ENCODE measurements at places on chromosomes 6 and 20.

DNA sequence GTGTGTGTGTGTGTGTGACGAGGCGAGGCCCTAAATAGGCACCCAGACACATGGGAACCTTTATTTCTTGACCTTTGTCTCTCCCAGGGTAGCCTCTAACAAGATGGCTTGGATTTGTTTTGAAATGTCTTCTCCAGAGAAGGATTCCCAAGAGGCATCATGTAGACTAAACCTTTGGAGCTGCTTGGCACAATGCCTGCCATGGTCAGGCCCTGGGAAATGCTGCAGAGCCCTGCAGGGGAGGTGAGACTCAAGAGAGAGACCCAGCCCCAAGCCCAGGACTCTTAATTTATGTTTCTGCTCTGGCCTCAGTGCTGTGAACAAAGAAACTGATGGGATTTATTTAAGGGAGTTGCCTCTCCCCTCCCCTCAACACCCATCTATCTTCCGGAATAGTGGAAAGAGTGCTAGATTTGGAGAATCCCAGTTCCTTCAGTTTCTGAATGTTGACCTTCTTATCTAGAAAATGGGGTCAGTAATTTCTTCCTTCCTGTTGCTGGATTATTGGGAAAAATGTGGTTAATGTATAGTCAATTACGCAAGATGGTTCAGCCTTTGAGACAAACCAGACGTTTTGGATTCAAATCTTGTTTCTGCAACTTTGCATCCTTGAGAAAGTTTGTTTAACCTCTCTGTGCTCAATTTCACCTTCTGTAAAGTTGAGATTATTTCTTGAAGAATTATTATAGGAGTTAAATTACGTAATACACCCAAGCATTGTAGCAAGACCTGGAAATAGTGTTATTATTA, 434.8 kb downstream of the MAFB start:
- DNase-seq: no peak

- no peak for DNase-seq
Measured at GRCh38 chr20:9903048-9903655, 64.3 kb upstream of the PAK5 start.

DNA sequence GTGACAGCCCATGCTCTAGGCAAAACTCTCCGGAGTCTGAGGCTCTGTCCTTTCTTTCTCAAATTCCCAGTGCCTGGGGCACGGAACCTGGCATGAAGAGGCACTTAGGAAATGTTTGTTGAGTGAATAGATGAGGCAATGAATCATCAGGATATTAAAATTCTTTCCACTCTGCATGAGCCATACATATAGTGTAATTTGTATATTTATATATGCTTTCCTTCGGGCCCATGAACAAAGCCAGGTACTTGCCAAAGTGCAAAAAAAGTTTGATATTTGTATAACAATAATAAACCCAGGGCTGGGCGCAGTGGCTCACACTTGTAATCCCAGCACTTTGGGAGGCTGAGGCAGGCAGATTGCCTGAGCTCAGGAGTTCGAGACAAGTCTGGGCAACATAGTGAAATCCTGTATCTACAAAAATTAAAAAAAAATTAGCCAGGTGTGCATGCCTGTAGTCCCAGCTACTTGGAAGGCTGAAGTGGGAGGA, 212.3 kb upstream of the ZNF217 start:
- no peak for DNase-seq

DNA sequence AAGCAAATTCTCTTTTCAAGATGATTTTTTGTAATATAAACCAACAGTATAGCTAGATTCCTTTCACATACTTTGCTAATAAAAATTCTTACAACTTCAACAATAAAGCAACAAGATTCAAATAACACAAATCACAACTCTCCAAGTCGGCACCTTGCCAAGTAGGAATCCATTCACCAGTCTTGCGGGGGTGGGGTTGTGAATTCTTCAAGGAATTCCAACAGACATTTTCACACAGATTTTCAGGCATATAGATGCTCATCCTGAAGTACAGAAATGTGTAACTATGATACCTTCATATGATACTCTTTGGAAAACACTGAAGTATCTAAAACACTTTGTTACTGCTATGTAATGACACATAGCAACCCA, 36.5 kb downstream of the SCML4 start:
- DNase-seq: no peak

- DNase-seq: no peak
Measured at GRCh38 chr6:100808638-100809275, 72.4 kb downstream of the ASCC3 start.

- DNase-seq: no peak
Measured at GRCh38 chr6:53065266-53066076, at the start of gene FBXO9. Gene FBXO9, plus strand, starts transcription at chr6:53065404. Its CDS starts 386 bp downstream, at chr6:53065790.

DNA sequence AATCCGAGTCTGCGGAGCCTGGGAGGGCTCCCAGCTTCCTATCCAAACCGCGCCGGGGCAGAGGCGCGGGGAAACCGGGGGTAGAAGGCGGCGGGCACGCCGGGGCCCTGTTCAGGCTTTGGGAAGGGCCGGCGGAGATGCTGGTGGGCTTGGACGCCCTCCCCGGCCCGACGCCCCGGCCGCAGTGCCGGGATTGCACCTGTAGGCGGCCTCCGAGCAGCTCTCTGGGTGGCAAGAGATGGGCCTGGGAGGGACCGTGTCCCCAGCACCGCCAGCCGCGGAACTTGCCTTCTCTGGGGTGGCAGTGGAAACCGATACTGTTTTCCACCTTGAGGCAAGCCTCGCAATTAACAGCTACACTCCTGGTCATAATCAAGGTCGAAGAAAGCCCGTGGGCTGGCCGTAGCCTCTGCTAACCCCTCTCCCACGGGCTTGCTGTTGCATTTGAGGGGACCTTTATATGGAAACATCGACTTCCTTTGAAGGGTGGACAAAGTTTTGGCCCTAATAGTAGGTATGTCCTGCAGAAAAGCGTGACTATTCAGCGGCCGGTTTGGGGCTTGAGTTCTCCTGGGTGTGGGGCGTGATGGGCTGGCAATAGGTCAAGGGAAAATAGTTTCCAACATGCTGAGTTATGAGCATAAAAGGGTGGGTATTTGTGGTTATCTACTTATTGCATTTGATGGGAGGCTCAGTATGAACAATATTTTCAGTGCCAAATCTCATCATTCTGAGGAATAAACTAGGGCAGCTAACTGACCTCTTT, 1.1 kb upstream of the JAG1 start:
- DNase-seq: no peak

- no peak for DNase-seq
Measured at GRCh38 chr20:7741866-7742265, 198.4 kb downstream of the HAO1 start.

- no peak for DNase-seq
Measured at GRCh38 chr6:127762284-127762683, 138.6 kb downstream of the THEMIS start.

- no peak for DNase-seq
Measured at GRCh38 chr6:158293122-158293521, 19.1 kb upstream of the TULP4 start.

DNA sequence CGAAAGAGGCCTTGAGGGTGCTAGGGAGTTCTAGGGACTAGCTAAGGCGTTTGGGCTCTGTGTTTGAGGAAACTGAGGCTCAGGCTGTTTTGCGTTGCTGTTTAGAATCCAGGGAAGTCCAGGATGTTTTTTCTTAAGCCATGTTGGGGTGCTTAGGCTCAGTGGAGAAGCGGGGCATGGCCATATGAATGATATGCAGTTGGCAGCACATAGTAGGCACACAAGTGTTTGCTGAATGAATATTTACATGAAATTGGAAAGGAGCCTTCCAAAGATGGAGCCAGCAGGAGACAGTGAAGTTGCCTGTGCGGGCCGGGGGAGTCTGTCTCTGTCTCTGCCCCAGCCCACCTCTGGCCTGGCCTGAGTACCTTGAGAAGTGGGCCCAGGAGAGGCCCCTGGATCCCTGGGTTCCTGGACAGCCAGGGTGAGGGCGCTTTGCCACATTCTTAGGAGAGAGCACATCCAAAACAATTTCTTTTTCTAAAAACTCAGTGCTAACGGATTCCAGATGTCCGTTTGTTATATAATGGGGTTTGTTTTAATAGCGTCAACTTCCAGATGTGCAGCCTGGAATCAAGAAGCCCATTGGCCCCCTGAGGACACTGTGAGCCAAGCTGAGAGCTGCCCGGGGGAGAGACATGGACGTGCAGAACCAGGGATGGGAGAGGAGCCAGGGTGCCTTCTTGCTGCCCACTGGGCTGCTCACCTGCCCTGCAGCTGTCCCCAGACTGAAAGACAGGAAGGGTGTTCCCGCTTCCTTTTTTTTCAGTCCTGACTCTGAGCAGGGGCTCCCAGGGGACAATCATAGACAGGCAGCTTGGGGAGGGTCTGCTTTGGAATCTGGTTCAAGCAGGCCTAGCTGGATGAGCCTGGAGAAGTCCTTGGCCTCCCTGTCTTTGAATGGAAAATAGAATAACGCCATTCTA, 20.1 kb upstream of the EMILIN3 start:
- no peak for DNase-seq

GRCh38 chr20:41903586-41903985, 285.4 kb upstream of the CHD6 start:
- DNase-seq: no peak

DNA sequence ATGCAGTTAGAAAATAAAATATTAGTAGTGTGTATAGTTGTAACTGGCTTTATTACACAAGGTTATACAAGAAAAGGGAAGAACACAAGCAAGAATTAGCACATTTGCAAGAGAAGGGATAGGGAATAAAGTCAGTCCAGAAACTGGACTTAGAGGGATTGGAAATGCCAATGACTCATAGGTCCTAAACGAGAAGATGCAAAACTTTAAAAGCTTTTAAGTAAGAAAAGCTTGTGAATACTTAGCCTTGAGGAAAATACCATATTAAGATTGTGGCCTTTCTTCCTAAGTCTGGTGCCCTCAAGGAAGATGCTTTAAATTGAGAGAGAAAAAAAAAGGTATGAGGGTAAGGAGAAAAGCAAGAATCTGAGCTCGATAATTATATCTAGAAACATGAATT, 102.3 kb upstream of the MCHR2 start:
- no peak for DNase-seq

DNA sequence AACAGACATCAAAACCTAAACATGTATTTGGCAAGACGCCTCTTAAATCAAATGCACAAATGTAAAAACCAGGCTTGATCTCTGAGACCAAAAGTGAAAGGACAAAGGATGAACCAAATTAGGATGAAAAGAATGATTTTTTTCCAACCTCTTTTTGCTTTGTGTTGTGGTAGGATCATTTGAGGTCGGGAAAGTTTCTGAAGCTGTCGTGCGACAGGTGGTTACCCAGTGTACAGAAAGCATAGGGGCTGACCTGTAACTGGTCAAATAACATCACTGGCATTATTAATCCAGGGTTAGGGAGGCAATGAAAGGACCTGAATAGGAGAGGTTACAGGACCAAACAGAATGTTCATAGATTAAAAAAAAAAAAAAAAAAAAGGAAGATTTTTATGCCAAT, 18.1 kb upstream of the NOL7 start:
- no peak for DNase-seq

GRCh38 chr20:7893014-7893730, 47.1 kb downstream of the HAO1 start:
- no peak for DNase-seq

GRCh38 chr6:146149770-146150169, 120.9 kb downstream of the GRM1 start:
- DNase-seq: no peak

GRCh38 chr6:129500958-129501739, 208.8 kb downstream of the ARHGAP18 start:
- DNase-seq: peak; percentile 13

GRCh38 chr20:57612916-57613315, 7.3 kb downstream of the ZBP1 start:
- no peak for DNase-seq

DNA sequence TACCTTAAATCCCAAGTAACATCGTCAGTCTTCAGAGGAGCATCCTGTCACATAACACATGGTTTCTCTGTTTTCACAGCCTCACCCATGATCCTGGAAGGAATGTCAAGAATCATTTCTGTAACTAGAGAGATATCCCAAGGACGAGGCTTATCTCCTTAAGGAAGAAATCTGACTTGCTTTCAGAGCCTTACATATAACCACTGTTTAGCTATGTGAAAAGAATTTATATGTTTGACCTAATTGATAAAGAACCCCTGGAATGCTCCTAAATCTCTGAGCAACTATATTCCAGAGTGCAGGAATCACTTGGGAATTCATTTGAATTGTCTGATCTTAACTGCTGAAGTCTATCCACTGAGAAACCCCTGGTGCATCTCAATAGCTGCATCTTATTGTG, 243.1 kb downstream of the ALDH8A1 start:
- no peak for DNase-seq

GRCh38 chr20:62052842-62053464, 12.7 kb downstream of the TAF4 start:
- no peak for DNase-seq

DNA sequence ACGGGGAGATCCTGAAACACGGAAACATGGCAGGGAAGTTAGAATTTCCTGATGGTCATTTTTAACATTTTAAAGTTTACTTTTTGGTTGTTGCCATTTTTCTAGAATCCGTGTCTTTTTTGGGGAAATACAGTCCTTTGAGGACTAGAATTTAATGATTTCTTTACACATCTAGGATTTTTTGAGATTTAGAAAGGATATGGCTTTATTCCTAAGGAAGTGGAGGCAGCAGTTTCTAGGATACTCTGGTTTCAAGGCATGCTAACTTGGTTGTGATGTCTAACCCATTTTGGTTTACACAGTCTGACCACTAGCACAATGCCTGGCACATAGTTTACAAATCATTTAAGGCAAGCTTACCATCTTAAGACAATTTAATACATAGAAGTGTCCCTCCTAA, 1.1 kb upstream of the ZBTB2 start:
- no peak for DNase-seq

GRCh38 chr6:140500849-140501248, 1126.4 kb upstream of the CITED2 start:
- DNase-seq: no peak

- no peak for DNase-seq
Measured at GRCh38 chr6:130027948-130028347, 9.6 kb downstream of the L3MBTL3 start.

DNA sequence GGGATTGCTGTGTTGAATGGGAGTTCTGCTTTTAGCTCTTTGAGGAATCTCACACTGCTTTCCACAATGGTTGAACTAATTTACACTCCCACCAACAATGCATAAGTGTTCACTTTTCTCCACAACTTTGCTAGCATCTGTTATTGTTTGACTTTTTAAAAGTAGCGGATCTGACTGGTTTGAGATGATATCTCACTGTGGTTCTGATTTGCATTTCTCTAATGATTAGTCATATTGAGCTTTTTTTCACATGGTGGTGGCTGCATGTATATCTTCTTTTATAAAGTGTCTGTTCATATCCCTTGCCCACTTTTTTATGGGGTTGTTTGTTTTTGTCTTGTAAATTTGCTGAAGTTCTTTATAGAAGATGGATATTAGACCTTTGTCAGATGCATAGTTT, 588.3 kb upstream of the ADGRB3 start:
- no peak for DNase-seq

DNA sequence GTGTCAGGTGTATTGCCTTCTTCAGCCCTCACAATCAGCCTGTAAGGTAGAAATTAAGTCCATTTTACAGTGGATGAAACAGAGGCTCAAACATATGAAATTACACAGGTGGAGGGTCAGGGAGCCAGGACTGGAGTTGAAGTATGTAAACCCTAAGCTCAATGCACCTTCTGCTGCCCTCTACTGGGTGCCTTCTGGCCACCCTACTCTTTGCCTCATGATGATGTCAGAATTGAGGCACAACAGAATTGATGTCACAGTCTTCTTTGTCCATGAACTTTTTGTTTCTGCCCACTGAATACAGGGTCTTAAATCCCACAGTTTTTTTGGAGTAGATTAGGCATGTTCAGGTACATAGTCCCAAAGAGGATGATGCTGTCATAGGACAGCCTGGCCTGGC, 400.8 kb upstream of the CHD6 start:
- no peak for DNase-seq

- DNase-seq: no peak
Measured at GRCh38 chr6:8825726-8826125, 390.4 kb upstream of the SLC35B3 start.

GRCh38 chr6:33869826-33870423, 66.1 kb upstream of the MLN start:
- no peak for DNase-seq
